ENCODE measurements at places on chromosomes 6 and 20.

DNA sequence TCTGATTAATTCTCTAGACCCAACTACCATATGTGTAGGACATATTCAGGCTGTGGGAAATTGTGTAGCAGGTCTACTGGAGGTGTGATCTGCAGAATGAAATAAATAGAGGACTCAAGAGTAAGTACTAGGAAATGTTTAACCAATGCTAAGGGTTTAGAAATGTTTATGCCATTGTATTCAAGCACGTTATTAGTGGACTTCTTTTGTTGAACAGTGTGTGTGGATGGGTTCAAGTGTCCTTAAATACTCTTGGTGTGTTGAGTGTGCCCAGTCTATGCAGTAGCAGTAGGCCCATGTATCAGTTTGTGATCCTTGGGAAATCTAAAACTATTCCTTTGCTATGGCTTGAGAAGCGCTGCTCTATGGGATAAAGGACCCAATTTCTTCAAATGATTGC, 112.1 kb downstream of the FARS2 start:
- DNase-seq: no peak

DNA sequence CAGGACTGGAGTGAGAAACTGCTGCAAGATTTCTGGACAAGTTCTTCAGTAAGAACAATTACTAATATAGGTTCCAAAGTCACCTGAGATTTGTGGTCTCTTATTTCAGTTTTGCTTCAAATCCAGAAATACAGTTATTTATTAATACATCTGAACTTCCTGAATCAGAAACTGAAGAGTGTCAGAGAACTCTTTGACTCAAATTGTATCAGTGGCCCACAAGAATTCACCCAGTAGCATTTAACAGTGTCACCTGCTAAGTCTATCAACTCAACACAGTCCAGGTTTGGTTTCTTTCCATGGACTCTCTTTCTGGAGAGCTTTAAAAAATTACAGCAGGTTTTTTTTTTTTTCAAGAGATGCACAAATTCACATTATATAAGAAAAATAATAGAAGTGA, 18.8 kb upstream of the NHSL1 start:
- no peak for DNase-seq

DNA sequence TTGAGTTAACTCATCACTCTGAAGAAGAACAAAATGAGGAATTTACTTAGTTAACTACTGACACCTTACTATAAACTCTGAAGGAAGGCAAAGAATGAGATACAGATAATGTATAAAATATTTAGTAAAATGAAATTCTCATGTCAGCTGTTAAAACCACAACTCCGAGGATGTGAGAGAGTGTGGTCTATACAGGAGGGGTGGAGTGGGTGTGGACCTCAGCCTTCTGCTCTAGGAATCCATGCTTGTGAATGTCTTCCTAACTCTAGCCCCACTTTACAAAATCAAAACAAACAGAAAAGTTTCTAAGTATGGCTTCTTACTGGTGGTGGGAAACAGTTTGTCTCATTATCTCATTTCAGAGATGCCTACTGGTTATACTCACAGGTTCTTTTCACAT, 14.2 kb downstream of the PPP1R14C start:
- DNase-seq: no peak

DNA sequence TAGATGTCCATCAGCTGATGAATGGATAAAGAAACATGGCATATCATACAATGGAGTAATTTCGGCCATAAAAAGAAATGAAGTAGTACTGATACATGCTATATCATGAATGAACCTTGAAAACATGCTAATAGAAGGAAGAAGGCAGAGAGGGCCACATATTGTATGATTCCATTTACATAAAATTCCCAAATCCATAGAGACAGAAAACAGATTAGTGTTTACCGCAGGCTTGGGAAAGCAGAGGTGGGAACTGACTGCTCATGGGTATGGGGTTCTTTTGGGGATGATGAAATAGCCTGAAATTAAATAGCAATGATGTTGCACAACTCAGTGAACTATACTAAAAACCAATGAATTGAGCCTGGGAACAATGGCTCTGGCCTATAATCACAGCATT, 58.3 kb downstream of the SERAC1 start:
- no peak for DNase-seq

- DNase-seq: no peak
These were observed 7.3 kb upstream of the MDFI start for GRCh38 chr6:41630946-41631345.

DNA sequence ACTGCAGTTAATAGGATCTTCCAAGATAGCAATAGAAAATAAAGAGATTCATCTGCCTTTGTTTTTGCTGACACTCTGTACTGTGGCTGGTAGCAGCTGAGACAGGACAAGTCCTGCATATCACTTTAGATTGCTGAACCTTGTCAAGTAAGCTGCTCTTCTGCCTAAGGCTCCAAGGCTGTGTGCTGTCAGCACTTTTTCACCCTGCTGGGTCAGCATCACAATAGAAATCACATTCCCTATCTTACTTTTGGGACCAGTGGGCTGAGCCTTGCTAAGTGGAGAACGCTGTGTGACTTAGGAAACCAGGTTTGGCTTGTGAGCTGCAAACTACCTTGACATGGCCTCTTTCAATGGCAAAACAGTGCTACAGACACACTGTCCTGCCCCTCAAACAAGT, 263.9 kb downstream of the FRK start:
- DNase-seq: no peak

GRCh38 chr20:51622004-51622874, 79.7 kb upstream of the NFATC2 start:
- no peak for DNase-seq

- no peak for DNase-seq
These were observed 115.9 kb downstream of the FYN start for GRCh38 chr6:111757342-111757741.

GRCh38 chr20:38919683-38920082, 6.5 kb upstream of the FAM83D start:
- no peak for DNase-seq

Measured in caudate nucleus (tissue), 63 donors.